Spinal cord (tissue), 10 donors: ENCODE measurements at places on chromosomes 11 and 22. TPM values are rescaled to one million over a fixed set of nuclear protein-coding genes. Genes with fewer than 3 reads are reported as not detected.

- H3K4me3 ChIP-seq, result peak overlapping the region; percentile 83
- peaks cover 52% of the 10 kb centered on the region for H3K4me1 ChIP-seq
- peak overlapping the region; percentile 100 for H3K27ac ChIP-seq
- peaks cover 17% of the 10 kb centered on the region for H3K36me3 ChIP-seq
- peak; percentile 95 for DNase-seq
These were observed 39.8 kb downstream of the IL18BP start for GRCh38 chr11:72038491-72038890.

- no peaks in the 10 kb centered on the region for H3K27me3 ChIP-seq
- peaks cover 4% of the 10 kb centered on the region for H3K4me1 ChIP-seq
- H3K4me3 ChIP-seq, result no peak overlapping the region
- no peak overlapping the region for H3K27ac ChIP-seq
- no peak for DNase-seq
These were observed 34.0 kb downstream of the AMPD3 start for GRCh38 chr11:10488934-10489691.

- no peak for DNase-seq
- H3K4me1 ChIP-seq, result peaks cover 4% of the 10 kb centered on the region
These were observed 359.0 kb downstream of the LARGE1 start for GRCh38 chr22:33561149-33561807.

DNA sequence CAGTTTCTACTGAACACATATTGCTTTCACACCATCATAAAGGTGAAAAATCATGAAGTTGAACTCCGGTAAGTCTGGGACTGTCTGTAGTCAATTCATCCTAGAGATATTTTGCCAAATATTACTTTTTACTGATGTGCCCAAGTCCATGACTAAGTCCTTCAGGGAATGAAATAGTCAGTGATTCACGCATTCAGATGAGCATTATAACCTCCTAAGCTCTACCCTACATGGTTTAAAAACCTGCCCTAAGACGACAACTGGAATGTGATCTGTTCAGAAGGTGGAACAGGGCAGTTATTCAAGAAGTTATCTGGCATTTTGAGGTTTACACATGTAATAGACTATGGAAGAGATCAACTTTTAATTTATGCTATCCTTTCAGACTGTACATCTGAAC is 125.6 kb downstream of the TRPC6 start:
- H3K27me3 ChIP-seq, result no peaks in the 10 kb centered on the region
- no peaks in the 10 kb centered on the region for H3K4me1 ChIP-seq
- no peak for DNase-seq
- no peak overlapping the region for H3K27ac ChIP-seq
- no peaks in the 10 kb centered on the region for H3K36me3 ChIP-seq

- H3K4me1 ChIP-seq, result peaks cover 52% of the 10 kb centered on the region
- H3K27me3 ChIP-seq, result no peaks in the 10 kb centered on the region
- no peak overlapping the region for H3K4me3 ChIP-seq
- peaks cover 55% of the 10 kb centered on the region for H3K36me3 ChIP-seq
These were observed 46.8 kb downstream of the MACROD1 start for GRCh38 chr11:64118876-64119665.

GRCh38 chr22:29716814-29717545 is 2.8 kb upstream of the CABP7 start:
- H3K27ac ChIP-seq, result no peak overlapping the region
- H3K4me3 ChIP-seq, result no peak overlapping the region
- H3K27me3 ChIP-seq, result peaks cover 11% of the 10 kb centered on the region
- DNase-seq, result peak; percentile 53
- H3K36me3 ChIP-seq, result peaks cover 3% of the 10 kb centered on the region
- peaks cover 67% of the 10 kb centered on the region for H3K4me1 ChIP-seq

DNA sequence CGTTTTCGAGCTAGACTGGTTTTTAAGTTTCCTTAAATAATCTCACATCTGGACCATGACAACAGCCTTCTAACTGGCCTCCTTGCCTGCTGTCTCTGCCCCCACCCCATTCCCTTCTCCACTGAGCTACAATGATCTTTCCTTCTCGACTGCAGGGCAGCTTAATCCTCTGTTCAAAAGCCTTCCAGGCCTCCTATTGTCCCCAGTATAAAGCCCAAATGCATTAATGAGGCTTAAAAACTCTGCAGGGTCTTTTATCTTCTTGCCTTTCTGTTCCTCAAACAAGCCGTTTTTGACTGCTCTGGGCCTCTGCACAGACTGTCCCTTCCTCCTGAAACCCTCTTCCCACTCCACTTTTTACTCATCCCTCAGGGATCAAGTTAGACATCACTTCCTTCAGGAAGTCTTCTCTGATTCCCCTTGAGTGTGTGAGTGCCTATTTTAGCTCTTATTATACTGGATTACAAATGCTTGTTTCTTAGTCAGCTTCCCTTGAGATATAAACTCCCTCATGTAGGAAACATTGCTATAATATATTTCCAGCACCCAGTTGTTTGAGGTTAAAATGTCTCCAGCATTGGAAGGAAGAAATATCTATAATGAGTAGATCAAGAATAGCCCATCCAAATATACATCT is 23.6 kb upstream of the PAMR1 start:
- no peaks in the 10 kb centered on the region for H3K4me1 ChIP-seq
- no peaks in the 10 kb centered on the region for H3K27me3 ChIP-seq
- H3K4me3 ChIP-seq, result no peak overlapping the region
- no peaks in the 10 kb centered on the region for H3K36me3 ChIP-seq
- H3K27ac ChIP-seq, result no peak overlapping the region

DNA sequence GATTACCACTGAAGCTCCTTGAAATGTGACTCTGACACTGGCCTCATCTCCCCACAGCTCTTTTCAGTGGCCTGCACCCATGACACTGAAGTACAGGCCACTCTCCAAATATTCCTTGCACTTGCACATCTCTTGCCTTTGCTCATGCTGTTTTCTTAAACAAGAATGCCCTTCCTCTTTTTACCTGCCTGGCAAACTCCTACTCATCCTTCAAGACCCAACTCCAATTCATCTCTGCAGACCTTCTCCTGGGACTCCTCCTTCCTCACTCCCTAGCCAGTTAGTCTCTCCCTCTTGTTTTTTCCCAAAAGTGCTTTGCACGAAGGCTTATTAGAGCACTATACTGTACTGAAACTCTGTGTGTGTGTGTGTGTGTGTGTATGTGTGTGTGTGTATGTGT is 2.6 kb downstream of the KCNE3 start:
- no peak overlapping the region for H3K4me3 ChIP-seq
- peaks cover 12% of the 10 kb centered on the region for H3K27me3 ChIP-seq
- DNase-seq, result no peak
- H3K4me1 ChIP-seq, result peaks cover 13% of the 10 kb centered on the region
- H3K36me3 ChIP-seq, result no peaks in the 10 kb centered on the region
- H3K27ac ChIP-seq, result no peak overlapping the region

DNA sequence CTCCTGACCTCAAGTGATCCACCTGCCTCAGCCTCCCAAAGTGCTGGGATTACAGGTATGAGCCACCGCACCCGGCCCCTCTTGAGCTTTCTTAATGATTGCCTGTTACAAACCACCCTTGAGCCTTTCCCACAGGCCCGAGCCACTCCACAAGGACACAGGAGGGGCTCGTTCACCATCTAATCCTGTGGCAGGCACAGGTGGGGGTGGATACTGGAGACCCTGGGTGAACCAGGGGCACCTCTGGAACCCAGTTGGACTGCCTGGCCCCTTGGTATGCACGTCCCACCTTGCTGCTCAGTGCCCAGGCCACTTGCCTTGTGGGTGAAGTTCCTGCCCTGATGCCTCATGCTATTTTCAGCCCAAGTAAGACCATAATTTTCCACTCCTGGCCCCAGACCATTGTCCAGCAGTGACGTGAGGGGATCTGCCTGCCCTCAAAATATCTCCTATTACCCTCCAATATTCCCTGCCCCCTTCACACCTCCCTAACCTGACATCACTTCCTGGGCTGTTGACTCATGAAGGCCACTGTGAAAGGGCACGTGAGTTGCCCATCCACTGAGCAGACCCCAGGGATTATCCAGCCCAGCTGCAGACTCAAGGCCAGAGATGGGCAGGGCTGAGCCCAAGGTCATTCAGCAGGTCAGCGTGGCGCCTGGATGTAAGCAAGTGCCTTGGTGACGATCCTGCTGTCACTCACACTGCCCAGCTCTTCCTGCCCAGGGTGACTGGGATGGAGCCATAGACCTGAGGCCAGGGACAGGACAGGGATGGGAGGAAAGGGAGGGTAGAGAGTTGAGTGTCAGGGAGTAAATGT is 19.6 kb downstream of the P2RY2 start:
- H3K4me3 ChIP-seq, result no peak overlapping the region
- no peak overlapping the region for H3K27ac ChIP-seq
- peaks cover 6% of the 10 kb centered on the region for H3K4me1 ChIP-seq
- H3K36me3 ChIP-seq, result no peaks in the 10 kb centered on the region
- H3K27me3 ChIP-seq, result no peaks in the 10 kb centered on the region
- DNase-seq, result no peak

GRCh38 chr11:23542189-23542588 is 681.9 kb upstream of the CCDC179 start:
- no peaks in the 10 kb centered on the region for H3K36me3 ChIP-seq
- no peak overlapping the region for H3K4me3 ChIP-seq
- H3K27ac ChIP-seq, result no peak overlapping the region
- H3K4me1 ChIP-seq, result no peaks in the 10 kb centered on the region
- no peak for DNase-seq
- H3K27me3 ChIP-seq, result no peaks in the 10 kb centered on the region

- no peaks in the 10 kb centered on the region for H3K4me1 ChIP-seq
- DNase-seq, result no peak
- no peaks in the 10 kb centered on the region for H3K36me3 ChIP-seq
These were observed 496.7 kb upstream of the ARHGAP42 start for GRCh38 chr11:100190395-100190794.

DNA sequence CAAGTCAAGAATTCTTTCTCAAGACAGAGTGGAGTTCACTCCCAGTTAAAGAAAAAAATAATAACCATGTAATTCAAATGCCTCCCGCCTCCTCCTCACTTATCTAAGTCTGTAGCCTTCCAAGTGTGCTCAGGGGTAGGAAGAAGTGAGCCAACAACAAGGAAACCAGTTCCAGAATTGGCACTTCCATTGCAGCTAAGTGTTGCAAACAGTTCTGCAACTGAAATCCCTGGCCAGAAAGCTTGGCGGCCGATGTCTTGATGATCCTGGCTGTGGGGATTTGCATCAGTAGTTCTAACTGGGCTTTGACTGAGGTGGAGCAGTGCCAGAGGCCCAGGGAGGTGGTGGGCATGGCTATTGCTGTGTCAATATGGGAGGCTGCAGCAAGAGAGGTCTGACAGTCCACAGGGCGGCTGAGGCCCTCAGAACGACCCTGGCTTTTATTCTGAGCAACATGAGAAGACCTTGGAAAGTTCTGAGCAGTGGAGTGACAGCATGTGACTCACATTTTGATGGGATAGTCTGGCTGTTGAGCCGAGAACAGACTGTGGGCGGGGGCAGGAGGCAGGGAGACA is 19.2 kb downstream of the DHCR7 start:
- no peak overlapping the region for H3K4me3 ChIP-seq
- DNase-seq, result peak; percentile 48
- no peak overlapping the region for H3K27ac ChIP-seq
- no peaks in the 10 kb centered on the region for H3K27me3 ChIP-seq
- peaks cover 5% of the 10 kb centered on the region for H3K36me3 ChIP-seq

GRCh38 chr22:47102081-47102480 is 339.6 kb downstream of the TBC1D22A start:
- H3K4me3 ChIP-seq, result no peak overlapping the region
- peaks cover 2% of the 10 kb centered on the region for H3K36me3 ChIP-seq
- no peak for DNase-seq
- no peaks in the 10 kb centered on the region for H3K27me3 ChIP-seq
- H3K27ac ChIP-seq, result no peak overlapping the region

DNA sequence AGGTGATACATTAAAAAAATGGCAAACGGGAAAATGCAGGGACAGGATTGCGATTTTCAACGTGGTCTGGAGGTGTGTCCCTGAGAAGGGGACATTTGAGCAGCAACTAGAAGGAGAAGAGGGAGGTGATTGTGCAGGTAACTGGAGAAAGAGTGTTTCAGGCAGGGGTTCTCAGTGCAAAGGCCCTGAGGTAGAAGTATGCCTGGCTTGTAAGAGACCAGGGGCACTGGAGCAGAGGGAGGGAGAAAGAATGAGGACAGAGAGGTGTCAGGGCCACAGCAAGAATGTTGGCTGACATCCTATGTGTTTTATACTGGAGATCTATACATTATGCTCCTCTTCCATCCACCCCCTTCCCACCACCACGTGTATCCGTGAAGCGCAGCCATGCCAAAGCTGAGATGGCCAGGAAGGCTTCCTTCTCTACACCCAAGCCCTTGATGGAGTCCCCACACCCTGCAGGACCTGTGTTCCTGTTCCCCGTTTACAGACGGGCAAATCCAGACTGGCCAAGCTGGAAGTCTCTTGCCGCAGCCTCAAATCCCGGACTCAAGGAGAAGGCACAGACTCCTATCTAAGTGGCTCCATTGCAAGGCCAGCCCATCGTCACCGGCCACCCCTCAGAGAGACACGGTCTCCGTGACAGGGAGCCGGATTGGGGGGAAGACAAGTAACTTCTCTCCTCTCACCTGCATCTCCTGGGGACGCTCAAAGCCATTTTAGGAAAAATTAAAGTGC is 416.1 kb downstream of the MN1 start:
- no peak overlapping the region for H3K27ac ChIP-seq
- peaks cover 3% of the 10 kb centered on the region for H3K4me1 ChIP-seq
- no peak for DNase-seq
- no peaks in the 10 kb centered on the region for H3K36me3 ChIP-seq
- no peak overlapping the region for H3K4me3 ChIP-seq
- peaks cover 16% of the 10 kb centered on the region for H3K27me3 ChIP-seq

- H3K36me3 ChIP-seq, result peaks cover 2% of the 10 kb centered on the region
- H3K27ac ChIP-seq, result no peak overlapping the region
- H3K4me1 ChIP-seq, result peaks cover 42% of the 10 kb centered on the region
- no peaks in the 10 kb centered on the region for H3K27me3 ChIP-seq
These were observed 174.6 kb downstream of the CTTN start for GRCh38 chr11:70572974-70573260.

GRCh38 chr22:39728236-39728860 is 157.8 kb downstream of the CACNA1I start:
- H3K36me3 ChIP-seq, result no peaks in the 10 kb centered on the region
- H3K4me1 ChIP-seq, result peaks cover 31% of the 10 kb centered on the region
- no peak for DNase-seq
- H3K4me3 ChIP-seq, result no peak overlapping the region

- H3K36me3 ChIP-seq, result peaks cover 4% of the 10 kb centered on the region
- H3K4me3 ChIP-seq, result no peak overlapping the region
- no peak overlapping the region for H3K27ac ChIP-seq
- H3K4me1 ChIP-seq, result no peaks in the 10 kb centered on the region
- DNase-seq, result no peak
- H3K27me3 ChIP-seq, result no peaks in the 10 kb centered on the region
These were observed 27.3 kb downstream of the SERGEF start for GRCh38 chr11:17985517-17985916.

GRCh38 chr22:47019012-47019790 is 256.8 kb downstream of the TBC1D22A start:
- no peaks in the 10 kb centered on the region for H3K27me3 ChIP-seq
- H3K4me3 ChIP-seq, result no peak overlapping the region
- peaks cover 37% of the 10 kb centered on the region for H3K4me1 ChIP-seq

The OR9Q1 gene
- not detected for total RNA-seq

The ALDH3B1 gene
- total RNA-seq, result 4.5 TPM

The LUZP2 gene
- total RNA-seq, result 80.1 TPM

The TMEM45B gene
- total RNA-seq, result 3.2 TPM

The CCDC116 gene
- 0.28 TPM for total RNA-seq

The MUC2 gene
- total RNA-seq, result not detected

The ROM1 gene
- 4.8 TPM for total RNA-seq
